ENCODE measurements at places on chromosomes 11 and 22.

DNA sequence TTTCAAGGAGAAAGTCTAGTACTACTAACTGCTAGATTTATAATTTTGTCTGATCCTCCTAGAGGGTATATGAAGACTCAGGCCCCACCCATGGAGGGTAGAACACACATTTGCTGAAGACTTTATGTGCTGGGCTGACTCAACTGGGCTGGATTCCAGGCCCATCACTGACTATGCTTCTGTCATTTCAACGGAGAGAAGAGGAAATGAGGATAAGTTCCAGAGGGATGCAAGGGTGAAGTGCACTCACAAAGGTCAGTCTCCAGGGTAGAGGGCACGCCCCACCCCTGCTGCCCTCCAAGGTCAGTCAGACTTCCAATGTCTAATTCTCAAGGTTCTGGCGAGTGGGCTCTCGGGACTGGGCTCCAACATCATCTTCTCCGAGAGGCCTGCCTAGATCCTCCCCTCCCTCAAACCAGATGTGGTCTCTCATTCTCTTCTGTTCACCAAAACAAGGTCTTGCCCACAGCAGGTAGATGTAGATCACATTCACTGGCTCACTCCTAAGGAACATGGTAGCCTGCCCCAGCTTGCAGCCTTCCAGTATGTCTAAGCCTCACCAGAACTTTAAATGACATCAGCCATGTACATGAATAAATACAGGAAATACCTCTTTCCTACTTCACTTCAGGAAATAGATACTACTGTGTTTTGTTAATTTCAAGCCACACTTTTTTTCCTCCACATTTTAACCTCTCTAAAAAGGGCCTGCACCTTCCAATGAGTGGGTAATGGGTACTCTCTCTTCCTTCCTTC, 7.3 kb upstream of the C11orf86 start:
- no peak for DNase-seq

DNA sequence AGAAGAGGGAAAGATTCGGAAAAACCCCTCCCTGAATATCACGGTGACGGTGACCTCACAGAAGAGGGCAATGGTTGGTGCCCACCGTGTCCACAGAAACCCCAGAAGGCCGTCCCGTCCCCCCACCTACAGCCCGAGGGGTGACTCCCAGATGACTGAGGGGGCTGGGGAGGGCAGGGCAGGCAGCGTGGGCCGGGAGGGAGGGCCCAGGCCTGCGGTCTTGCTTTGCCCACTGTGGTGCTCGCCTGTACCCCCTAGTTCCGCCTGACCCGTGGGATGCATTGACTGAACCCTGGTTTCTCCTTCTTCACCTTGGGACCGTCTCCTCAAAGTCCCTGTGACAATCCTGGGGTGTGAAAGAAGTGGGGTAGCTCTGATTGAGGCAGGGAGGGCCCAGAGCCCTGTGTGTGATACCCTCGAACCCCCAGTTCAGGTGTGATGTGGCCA, 526.7 kb downstream of the BRD1 start:
- no peak for DNase-seq

GRCh38 chr11:48270621-48271020, 7.0 kb downstream of the OR4X1 start:
- no peak for DNase-seq

- no peak for DNase-seq
Observed at GRCh38 chr22:29964776-29965175, 81.8 kb downstream of the MTMR3 start.

GRCh38 chr11:120285256-120285655, 39.8 kb upstream of the TLCD5 start:
- DNase-seq = no peak

DNA sequence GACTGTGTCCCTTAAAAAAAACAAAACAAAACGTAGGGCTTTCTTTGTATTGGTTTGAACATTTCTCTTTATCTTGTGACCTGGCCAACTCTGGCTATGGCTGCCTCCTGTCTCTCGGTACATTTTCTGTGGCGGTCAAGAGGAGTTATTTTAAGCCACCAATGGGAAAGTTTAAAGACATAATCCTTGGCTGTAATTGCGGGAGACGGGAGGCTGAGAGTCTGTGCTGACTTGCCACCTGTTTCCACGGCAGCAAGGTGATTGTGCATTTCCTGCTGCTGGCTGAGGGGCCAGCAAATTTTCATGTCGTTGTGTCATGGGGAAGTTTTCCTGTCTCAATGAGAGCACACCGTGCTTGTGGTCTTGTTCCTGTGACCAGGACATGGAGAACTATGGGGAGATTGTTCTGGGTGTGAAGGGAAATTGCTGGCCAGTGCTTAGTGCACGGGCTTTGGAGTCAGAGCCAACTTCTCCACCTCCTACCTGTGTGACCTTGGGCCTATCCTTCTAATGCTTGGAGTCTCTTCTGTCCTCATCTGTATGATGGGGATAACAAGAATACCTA, 11.0 kb downstream of the PTPRJ start:
- DNase-seq = peak; percentile 87

DNA sequence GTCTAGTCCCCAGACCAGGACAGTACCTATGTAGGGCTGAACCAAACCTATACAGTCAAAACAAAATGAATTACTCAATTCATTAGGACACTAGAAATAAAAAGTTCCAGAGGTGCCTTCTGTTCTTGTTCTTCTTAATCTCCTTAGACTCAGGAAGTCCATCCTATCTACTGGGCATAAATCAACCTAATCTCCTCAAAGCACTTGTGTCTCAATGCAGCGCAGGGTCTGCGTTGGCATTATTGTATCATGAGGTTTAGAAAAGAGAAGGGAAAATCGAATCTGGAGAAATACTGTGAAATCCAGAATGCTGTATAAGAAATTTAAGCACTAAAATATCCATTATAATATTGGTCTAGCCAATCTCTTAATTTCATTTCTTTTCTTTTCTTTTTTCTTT, 2.4 kb upstream of the OR10V1 start:
- no peak for DNase-seq

- no peak for DNase-seq
Observed at GRCh38 chr11:134008634-134009071, 51.9 kb upstream of the IGSF9B start.

- DNase-seq = no peak
Observed at GRCh38 chr11:67410984-67411784, 4.3 kb upstream of the CARNS1 start.

DNA sequence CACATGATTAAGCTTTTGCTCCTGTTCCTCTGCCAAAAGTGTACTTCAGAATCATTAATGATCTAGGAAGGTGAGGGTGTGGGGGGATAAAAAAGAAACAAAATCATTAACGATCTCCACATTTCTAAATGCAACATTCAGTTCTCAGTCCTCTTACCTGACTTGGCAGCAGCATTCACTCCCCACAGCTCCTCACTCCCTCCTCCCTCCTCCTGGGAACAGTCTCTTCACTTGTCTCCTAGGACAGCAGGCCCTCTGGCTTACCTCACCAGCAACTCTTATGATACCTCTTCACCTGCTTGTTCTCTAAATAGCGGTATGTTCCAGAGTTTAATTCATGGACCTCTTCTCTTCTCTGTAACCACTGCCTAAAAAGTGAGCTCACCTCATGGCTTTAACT, 56.5 kb upstream of the APOA1 start:
- DNase-seq = no peak

DNA sequence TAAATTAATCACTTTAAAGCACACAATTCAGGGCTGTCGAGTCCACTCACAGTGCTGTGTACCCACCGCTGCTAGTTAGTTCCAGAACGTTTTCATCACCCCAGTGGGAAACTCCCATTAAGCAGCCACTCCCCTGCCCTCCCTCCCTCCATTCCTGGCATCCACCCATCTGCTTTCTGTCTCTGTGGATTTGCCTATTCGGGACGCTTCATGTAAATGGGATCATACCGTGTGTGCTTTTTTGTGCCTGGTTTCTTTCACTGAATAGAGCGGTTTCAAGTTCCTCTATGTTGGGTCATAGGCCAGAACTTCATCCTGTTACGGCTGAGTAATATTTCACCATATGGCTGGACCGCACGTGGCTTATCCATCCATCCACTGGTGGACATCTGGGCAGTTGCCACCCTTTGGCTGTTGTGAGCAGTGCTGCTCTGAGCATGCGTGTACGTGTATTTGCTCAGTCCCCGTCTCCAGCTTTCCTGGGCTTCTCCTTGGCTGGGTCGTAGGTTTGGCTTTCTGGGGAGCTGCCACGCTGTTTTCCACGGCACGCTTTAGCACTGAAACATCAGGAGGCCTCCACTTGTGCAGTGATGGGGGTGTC, 30.1 kb downstream of the ARHGAP8 start:
- no peak for DNase-seq

DNA sequence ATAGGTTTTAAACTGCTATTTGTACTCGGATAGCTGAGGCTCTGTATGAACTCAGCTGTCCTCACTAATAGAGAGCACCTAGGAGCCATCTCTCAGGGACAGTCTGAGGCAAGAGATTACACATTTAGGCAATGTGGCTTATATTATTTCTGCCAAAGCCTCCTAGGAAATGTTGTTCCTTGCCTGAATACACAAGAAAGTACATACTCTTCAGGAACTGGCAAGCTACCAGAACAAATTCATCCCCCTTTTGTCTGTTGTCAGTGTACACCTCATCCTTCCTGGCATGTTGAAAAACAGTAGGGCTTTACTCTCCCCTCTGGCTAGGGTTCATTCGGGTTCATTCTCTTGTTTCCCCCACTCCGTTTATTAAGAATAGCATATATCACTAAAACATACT, 615.9 kb upstream of the FAT3 start:
- DNase-seq = no peak

DNA sequence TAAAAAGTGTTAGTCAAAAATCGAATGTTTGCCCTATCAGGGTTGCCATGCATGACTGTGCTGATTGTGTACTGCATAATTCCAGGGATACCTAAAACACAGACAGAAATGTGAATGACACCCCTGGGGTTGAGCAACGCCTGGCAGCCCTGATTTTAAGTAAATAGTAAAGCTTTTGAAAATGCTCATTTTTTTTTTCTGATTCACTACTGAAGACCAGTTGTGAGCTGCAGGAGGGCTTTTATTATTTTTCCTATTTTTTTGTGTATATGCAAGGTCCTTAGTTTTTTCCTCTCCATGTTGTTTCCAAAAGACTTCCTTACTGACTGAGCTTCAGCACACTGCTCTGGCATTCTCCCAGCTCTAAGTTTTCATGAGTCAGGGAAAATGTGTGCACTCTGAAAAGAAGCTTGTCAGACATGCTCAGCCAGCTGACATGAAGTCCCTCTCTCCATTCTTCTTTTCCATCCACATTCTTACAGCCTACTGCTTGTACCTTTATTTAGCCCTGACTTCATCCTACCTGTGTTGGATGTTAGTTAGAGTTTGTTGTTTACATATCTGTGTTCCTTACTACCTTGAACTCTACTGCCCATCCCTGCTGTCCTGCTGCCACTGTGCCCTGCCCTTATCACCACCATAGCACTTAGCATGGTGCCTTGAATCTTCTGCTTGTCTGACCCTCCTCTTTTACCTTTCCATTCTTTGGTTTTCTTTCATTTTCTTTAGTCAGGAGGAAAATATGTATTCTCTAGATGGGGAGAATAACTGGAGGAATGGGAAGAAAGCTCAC, 79.5 kb downstream of the HORMAD2 start:
- DNase-seq = no peak

All from SW480 (cell line).